Stimulated activated CD8-positive, alpha-beta memory T cell treated with anti-CD3 and anti-CD28 coated beads, Interleukin-2, amount 100 ng/mL, for 1 hour (primary cell): ENCODE measurements at places on chromosomes 11 and 22.

DNA sequence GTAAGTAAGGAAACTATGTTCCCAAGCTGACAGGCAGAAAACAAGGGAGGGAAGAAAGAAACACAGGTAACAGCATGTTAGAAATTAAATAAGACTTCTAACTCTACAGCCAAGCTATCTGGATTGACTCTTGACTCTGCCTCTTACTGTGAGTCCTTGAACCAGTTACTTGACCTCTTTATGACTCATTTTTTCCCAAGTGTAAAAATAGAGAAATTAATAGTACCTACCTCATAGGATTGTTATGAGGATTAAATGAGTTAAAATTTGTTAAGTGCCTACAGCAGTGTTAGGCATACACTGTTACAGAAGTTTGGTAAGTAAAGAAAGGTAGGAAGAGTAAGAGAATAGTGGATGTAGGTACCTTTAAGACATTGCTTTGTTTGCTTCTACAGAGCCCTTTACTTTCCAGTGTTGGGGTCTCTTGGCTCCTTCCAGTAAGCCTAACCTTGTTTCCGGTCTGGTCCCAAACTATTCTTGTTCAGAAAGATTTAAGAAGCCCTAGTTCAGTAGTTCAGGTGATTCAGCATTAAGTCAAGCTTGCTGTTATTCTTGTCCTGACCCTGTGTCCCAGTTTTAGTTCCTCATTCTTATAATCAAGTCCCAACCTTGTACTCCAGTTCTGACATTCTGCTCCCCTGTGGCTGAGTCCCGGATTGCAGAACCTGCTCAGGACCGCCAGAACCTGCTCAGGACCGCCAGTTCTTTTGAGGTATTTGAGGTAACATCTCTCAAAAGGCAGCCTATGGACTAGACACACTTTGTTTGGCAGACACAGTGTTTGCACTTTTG lies 963.4 kb upstream of the CCDC90B start:
- no peak for DNase-seq

GRCh38 chr22:48083502-48083901 lies 1321.1 kb downstream of the TBC1D22A start:
- DNase-seq, result no peak

DNA sequence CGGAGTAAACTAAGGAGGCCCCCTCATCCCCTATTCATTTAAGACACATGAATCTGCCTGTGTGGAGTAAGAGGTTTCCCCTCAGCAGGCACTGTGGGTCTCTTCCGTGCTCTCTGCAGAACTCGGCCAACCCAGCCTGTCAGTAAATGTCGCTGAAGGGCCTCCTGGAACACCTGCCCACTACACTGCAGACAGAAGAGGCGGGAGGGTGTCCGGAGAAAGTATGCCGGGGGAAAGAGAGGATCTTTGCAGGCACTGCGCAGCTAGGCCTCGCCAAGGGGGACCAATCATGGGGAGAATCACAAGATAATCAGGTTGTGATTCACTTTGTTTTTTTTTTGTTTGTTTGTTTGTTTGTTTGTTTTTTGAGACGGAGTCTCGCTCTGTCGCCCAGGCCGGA lies 110.8 kb downstream of the MORC2 start:
- DNase-seq, result no peak

DNA sequence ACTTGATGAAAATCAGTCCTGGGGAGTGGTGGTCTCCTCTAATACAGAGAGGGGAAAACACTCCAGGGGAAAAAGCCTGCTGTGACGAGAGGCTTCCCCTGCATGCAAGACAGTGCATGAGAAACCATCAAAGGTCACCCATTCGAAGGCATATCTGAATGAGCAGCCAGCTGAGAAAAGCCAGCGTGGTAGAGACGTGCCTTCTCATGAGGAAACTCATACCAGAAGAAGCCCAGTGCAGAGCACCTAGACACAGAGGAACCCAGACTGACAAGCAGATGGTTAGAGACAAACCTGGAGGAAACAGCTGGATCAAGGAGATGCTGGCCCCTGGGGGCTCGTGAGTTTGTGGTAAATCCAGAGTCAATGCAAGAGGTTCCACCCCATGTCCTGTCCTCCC lies 534.8 kb downstream of the BRD1 start:
- DNase-seq, result no peak

- no peak for DNase-seq
Observed at GRCh38 chr11:16953663-16954062, 60.6 kb downstream of the PLEKHA7 start.
